ENCODE measurements at places on chromosomes 13 and 19.
A peak's percentile ranks its signal among the peaks of the same experiment; 100 is the strongest.

DNA sequence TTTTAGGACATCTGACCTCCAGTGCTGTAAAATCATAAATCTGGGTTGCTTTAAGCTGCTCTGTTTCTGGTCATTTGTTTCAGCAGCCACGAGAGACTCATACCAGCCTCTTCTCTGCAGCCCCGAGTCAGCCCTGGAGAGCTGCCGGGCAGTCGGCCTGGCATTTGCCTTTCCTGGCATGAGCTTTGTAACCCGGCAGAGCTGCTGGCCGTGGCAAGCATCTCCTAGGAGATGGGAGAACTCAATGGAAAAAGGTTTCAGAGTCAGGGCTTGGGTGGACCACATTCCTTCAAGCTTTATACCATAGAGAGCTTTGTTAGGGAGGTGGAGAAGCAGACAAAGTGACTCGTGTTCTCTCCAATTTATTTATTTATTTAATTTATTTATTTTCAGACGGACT lies 21.6 kb upstream of the CCL25 start:
- DNase-seq, result no peak

DNA sequence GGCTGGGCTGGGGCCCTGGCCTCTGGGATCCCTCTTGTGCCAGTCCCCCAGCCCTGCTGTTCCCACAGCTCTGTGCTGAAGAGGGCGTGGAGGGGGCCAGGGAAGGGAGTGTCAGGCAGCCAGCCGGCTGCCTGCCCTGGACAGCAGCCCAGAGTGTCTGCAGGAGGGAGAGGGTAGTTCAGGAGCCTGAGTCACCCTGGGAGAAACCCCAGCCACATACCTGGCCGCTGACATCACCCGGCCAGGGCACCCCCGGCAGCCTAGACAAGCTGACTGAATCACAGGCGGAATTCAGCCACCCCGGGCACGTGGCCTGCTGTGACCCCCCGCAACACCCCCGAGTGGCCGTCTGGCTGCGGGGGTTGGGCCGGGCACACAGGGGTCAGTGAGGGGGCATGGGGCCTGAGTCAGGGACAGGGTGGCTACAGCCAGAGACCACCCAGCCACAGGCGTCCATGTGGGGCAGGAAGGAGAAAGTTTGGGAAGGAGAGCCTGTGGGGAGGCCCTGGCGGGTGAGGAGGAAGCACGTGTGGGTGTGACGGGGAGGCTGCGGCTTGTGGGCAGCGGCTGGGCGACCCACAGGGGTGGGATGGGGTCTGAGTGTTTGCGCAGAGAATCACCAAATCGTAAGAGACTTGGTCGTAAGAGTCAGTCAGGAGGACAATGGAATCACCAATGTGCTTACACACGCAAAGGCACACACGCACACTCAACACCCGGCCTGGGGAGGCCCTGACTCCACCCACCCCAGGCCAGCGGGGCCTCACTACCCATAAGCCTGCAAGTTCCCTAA lies 11.9 kb upstream of the FOSB start:
- DNase-seq, result no peak

DNA sequence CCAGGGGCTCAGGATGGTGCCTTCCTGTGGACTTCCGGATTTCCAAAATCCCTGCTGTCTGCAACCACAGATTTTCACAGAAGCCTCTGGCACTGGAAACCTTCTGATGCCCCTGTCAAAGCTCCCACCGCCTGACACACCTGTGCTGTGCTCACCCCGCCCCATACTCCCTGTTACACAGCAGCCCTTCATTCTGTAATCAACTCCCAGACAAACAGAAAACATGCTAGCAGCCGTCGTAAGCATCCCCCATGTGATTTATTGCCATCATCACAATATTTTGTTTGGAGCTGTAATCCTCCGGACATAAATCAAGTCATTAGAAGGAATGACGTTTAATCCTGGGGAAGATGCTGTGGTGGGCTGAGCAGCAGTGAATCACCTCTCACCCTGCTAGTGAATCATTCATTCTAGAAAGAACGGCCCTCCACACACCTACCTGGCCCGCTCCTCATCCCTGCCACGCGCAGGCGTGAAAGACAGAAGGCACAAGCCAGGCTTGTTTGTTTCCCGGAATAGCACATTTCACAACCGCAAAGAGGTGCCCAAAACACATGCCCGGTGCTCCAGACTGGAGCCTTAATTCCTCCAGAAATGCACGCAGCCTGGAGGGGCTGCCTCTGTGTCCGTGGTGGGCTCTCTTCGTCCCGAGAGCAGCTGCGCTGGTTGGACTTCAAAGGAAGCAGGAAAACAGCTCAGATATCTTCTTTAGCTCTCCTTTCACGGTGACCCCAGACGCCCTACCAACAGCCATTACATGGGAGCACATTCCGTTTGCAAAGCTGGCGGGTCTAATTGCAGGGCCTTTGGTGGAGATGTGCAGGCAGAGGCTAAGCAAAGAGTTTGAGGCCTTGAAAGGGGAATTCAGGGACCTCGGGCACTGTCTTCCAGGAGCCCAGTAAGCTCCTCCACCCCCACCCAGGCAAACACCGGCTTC lies 41.3 kb upstream of the KCTD15 start:
- no peak for DNase-seq

- no peak for DNase-seq
Observed at GRCh38 chr19:3656747-3657394, 30.3 kb upstream of the CACTIN start.

GRCh38 chr13:31134039-31134711 lies 27.5 kb downstream of the HSPH1 start:
- DNase-seq, result no peak

DNA sequence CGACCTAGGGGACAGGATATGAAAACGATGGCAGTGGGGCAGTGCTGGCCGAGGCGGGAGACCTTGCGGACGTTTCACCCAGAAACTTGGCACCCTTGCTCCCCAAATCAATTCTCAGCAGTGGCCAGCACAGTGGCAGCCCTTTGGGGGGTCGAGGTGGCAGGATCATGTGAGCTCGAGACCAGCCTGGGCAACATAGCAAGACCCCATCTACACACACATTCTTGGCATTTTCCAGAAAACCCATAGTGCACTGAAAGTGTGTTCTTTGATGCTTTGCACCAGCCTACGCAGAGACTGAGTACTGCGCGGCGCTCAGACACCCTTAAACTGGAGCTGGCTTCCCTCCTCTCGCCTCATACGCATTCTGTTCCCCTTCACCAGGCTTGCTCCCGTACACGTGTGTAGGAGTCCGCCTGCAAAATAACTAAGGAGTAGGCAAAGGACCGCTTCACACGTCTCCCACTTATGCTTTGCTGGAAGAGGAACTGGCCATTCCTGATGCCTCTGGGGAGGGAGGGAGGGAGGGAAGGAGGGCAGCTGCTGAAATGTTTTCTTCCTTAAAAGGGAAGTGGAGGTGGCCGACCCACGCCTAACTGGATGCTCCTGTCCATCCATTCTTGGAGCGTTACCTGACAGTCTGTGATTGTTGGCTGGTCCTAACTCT lies 23.5 kb upstream of the MIER2 start:
- DNase-seq, result no peak

GRCh38 chr19:50252111-50252886 lies 48.9 kb downstream of the MYH14 start:
- DNase-seq, result peak; percentile 92

GRCh38 chr19:1273263-1274041 lies 1.9 kb upstream of the FAM174C start:
- DNase-seq, result no peak
